ENCODE measurements at places on chromosomes 13 and 19. TPM values are rescaled to one million over a fixed set of nuclear protein-coding genes. Genes with fewer than 3 reads are reported as not detected.

PABPC3 gene
- 0.15 TPM for total RNA-seq

SPATA13 gene
- 13.4 TPM for total RNA-seq

MYDGF gene
- total RNA-seq, result 175 TPM

SKA3 gene
- 8.1 TPM for total RNA-seq

FOXA3 gene
- total RNA-seq, result not detected

OR7G1 gene
- total RNA-seq, result not detected
